ENCODE measurements at places on chromosomes 2 and 18.

DNA sequence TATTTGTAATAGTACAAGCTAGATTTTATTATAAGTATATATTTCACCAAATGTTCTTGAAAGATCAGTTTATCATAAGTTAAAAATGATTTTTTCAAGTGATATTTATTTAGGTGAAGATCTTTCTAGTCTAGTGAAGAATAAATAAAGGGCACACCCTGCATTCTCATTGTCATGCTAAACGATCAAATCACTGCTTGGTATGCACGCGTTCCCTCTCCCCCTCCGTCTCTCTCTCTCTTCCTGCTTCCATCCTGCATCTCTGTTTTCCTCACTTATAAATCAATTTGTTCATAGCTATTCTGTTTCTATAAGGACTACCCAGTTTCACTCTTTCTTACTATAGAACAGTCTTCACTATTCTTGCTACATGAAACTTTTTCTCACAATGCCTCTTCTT, 1067.4 kb downstream of the LRP1B start:
- DNase-seq: no peak

DNA sequence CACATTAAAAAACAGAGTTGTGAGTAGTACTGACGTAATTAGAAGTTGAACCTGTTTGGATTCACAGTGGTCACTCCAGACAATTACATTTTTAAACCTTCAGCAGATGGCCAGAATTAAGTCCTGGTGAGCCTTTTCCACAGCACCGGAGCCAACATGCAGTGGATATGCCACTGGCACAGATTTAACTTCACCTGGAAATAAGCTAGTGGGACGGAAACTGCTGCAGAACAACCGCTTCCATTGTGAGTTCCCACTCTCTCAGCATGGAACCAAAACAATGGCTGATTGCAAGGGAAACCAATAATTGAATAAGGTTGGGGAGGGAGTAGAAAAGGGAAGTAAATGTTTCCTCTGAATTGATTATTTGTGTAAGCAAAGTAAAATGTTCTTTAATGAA, 515.1 kb downstream of the STK39 start:
- no peak for DNase-seq

DNA sequence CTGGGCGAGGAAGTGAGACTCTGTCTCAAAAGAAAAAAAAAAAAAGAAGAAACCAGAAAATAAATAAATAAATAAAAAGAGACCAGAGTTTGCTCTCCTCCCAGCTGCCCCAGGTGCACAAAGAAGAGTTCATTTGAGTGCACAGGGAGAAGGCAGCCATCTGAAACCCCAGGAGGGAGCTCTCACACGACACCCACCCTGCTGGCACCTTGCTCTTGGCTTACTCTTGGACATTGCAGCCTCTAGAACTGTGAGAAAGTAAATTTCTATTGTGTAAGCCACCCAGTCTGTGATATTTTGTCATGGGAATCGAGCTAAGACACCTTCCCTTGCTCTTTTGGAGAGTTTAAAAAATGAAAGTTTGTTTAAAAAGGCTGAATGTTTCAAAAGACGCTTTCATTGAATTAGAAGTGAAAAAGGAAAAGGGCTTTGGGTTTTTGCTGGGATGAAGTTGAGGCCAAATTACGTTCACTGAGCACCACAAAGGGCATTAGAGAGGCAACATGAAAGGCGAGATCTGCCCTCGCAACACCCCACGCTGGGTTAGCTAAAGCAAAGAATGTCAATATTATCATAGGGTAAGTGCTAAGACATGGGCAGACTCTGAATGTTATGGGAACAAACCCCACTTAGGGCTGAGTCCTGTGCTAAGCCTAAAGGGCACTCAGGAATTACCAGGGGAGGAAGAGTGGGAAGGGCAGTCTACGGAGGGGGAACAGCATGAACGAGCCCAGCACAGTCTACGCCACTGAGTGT, 128.9 kb upstream of the RIOK3 start:
- no peak for DNase-seq

- DNase-seq: no peak
Observed at GRCh38 chr18:79578396-79579260, 101.0 kb upstream of the CTDP1 start.

GRCh38 chr2:242056026-242056425, 186.5 kb downstream of the RTP5 start:
- no peak for DNase-seq

GRCh38 chr2:12007282-12007681, 260.9 kb downstream of the LPIN1 start:
- no peak for DNase-seq

DNA sequence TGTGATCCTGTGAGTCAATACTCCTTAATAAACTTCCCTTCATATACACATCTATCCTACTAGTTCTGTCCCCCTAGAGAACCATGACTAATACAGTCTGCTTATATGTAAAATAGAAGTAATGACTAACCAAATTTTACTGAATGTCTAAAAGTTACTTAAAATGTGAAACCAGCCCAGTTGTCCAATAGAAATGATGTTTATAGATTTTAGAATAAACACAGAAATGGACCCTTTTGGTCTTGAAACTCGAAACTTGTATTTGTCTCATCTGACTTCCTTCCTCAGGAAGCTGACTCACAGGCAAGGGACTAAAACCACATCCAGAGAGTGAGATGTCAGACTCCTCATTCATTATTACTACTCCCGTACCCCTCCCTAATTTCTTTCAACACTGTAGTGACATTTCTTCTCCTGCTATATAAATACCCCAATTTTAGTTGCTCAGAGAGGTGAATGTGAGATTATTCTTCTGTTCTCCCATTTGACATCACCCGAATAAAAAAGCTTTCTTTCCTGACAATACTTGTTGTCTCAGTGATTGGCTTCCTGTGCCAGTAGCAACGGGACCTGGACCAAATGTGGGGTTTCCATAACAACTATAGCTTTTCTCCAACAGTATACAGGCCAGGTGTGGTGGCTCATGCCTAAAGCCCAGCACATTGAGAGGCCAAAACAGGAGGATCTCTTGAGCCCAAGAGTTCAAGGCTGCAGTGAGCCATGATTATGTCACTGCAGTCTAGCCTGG, 486.0 kb downstream of the ERBB4 start:
- no peak for DNase-seq

GRCh38 chr2:160512491-160512890, 18.9 kb upstream of the RBMS1 start:
- no peak for DNase-seq

GRCh38 chr2:239393388-239393940, 7.4 kb downstream of the HDAC4 start:
- peak; percentile 75 for DNase-seq

- DNase-seq: no peak
Observed at GRCh38 chr2:21887881-21888280, 764.1 kb downstream of the TDRD15 start.

DNA sequence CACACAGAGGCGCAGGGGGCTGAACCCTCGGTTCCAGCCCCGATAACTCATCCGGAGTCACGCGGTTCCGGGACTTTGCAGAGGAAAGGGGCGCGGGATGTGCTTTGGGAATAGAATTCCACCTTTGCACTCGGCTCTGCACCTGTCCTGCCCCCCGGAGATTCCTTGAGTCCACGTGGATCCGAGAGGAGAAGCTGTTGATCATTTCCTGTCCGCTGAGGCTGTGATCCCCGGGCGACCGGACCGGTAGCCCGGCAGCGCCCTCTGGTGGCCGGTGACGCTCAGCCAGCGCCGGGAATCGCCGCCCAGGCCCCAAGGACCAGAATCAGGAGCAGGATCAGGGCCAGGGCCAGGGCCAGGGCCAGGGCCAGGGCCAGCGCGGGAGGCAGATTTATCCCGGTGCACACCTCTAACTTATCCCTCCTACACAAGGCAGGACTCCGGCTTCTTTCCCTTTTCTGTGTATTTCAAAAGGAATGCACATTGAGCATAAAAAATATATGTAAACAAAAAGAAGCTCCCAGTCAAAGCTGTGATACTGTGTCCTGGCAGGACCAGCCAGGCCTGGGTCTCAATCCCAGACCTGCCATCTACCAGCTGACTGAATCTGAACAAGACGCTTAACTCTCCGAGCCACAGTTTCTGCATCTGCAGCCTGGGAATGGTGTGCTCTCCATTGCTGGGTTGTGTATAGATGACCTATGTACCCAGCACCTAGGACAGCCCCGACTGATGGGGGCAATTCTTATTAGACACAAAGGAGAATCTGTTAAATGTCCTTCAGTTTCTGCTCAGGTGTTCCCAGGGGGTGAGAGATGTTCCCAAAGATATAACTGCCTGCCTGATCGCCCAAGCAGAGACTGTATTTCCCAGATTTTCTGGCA, 8.5 kb upstream of the SPATA3 start:
- DNase-seq: peak; percentile 88

- no peak for DNase-seq
Observed at GRCh38 chr2:135225781-135226180, 173.7 kb downstream of the RAB3GAP1 start.

DNA sequence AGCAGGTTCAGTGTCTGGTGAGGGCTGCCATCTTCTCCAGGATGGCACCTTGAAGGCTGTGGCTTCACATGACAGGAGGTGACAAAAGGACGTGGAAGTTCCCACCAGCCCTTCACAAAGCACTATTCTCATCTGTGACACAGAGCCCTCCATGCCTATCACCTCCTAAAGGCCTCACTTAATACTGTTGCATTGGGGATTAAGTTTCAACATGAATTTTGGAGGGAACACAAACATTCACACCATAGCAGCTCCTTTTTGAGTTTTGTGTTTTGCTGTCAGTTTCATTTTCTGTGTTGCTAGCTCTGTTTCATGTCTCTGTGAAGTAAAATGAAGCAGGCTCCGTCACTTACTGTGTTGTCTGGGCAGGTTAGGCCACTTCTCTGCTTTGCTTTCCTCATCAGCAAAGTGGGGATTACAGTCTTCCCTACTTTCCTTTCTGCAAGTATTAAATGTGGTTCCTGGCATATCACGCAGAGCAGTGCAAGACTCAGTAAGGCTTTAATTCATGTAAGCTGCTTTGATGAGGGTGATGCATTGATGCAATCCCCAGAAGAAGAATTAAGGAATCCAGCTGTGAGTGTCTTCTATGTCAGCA, 31.6 kb downstream of the LIMS1 start:
- no peak for DNase-seq

DNA sequence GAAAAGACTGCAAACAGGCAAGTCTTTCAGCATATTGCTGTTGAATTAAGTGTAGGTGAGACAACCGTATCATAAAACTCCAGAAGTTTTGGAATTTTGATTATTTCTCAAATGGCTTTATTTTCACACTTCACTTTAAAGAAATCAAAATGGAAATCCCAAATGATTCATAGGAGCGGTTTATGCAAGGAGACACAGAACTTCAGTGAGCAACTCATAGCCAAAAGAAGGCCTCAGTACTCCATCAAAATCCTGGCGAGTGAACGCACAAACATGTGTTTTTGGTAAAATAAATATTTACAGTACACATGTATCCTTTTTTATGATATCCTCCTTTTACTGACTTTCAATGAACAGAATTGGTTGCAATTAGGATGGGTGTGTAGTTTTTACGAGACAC, 140.4 kb upstream of the APCDD1 start:
- DNase-seq: no peak

- DNase-seq: no peak
Observed at GRCh38 chr2:88615822-88616221, 11.4 kb downstream of the EIF2AK3 start.

DNA sequence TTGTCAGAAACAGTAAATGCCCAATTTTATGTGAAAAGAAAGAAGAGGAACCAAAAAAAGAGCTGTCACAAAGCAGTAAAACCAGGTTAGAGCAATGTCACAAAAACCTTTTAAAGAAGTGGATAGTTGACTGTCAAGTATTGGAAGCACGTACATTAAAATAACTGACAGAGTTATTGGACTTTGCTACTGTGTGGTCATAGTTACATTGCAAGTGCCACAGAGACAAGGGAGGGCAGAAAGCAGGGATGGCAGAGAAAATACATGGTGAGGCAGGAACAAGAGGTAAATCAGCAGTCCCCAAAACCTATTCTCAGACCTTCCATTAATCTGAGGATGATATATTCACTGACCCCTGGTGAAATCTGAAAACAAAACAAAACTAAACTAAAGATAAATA, 116.3 kb downstream of the LRP1B start:
- no peak for DNase-seq

DNA sequence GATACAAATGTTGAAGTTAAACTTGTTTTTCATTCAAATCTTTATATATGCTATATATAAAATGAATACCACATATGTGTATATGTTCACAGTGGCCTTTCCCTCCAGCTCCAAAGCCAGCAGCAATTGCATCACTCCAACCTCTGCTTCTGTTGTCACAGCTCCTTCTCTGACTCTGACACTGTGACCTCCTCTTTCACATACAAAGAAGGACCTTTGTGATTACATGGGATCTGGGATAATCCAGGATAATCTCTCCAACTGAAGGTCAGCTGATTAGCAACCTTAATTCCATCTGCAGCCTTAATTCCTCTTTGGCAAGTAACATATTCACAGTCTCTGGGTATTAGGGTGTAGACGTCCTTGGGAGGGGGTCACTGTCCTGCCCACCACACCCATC, 8.4 kb downstream of the FLACC1 start:
- DNase-seq: no peak

- DNase-seq: no peak
Observed at GRCh38 chr2:49754381-49754780, 600.1 kb upstream of the FSHR start.

GRCh38 chr18:46950064-46950656, 32.8 kb downstream of the KATNAL2 start:
- DNase-seq: no peak

DNA sequence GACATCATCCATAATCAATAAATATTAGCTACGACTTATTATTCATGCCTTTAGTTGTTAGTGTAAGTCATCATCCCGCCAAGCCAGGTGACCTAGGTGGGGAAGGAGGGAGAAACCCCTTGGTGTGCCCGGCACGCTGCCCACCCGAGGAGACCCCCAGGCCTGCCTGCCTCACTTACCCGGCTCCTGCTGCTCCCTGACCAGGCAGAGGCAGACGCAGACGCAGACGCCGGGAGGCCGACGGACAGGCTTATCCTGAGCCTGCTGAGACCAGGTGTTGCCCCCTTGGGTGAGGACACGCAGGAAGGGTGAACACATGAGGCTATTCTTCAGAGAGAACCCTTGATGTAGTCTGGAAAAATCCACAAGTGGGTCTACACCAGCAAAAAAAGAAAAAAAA, 401.8 kb downstream of the GALR1 start:
- DNase-seq: no peak

- peak; percentile 45 for DNase-seq
Observed at GRCh38 chr2:27320958-27321543, 1.8 kb downstream of the MPV17 start.

- no peak for DNase-seq
Observed at GRCh38 chr2:119947535-119947934, 65.3 kb upstream of the EPB41L5 start.
